ENCODE measurements at places on chromosomes 16 and 17. TPM values are rescaled to one million over a fixed set of nuclear protein-coding genes. Genes with fewer than 3 reads are reported as not detected.

Gene TMEM238L
- not detected for total RNA-seq

Gene MIS12
- 30.0 TPM for total RNA-seq

Gene CCL23
- total RNA-seq = not detected

Gene KRT9
- total RNA-seq = not detected

Gene SRL
- 0.09 TPM for total RNA-seq

Gene CLDN9
- 2.2 TPM for total RNA-seq

Gene CD300LG
- total RNA-seq = not detected

Gene DLG4
- 46.3 TPM for total RNA-seq

Gene WNT9B
- total RNA-seq = 0.98 TPM

Gene TLCD1
- total RNA-seq = 15.5 TPM

Gene ITGAX
- not detected for total RNA-seq

Gene BAIAP3
- 17.5 TPM for total RNA-seq

Gene COPRS
- 37.8 TPM for total RNA-seq

Gene ST6GALNAC2
- total RNA-seq = 1.2 TPM

Gene RBFOX1
- 0.29 TPM for total RNA-seq

Gene GPR179
- total RNA-seq = 0.27 TPM

Gene C1QTNF8
- total RNA-seq = not detected

Gene CD300LB
- total RNA-seq = not detected

Gene FBXW10
- total RNA-seq = 0.12 TPM

Gene CAVIN1
- 1.8 TPM for total RNA-seq

Gene MYH2
- total RNA-seq = not detected

Gene C16orf87
- total RNA-seq = 17.2 TPM

Measured in progenitor cell of endocrine pancreas (in vitro differentiated cells).